AG10803 (cell line): ENCODE measurements at places on chromosomes 7 and 10.

DNA sequence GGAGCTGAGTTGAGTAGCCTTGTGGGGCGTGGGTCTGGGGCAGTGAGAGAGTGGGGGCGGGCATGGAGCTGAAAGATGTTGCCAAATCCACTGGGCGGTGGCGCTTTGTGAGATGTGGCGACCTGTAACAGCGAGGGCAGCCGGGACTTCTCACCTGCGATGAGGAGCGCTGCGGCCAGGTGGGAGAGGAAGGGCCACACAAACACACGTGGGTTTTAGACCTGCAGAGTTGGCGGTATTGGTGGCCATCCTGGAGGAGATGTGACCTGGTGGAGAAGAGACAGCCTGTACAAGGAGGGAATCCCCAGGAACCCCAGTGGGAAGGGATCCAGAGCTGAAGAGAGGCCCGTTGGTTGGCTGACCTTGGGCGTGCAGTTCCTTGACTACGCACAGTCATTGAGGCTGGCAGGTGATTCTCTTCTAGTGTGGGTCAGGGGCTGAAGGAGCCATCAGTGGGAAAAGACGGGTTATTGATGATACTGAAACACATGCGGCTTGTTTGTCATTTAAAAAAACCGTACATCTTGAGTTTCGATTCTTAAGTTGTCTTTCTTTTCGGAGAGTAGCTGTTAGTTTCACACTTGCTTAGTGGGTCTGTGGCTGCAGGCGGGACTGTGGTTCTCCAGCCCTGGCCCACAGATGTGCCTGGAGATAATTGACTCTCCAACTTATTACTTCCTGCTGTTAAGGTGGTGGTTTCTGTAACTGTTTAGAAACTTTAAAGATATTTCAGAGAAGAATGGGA, 2.4 kb downstream of the CHST12 start:
- peak; percentile 29 for DNase-seq

DNA sequence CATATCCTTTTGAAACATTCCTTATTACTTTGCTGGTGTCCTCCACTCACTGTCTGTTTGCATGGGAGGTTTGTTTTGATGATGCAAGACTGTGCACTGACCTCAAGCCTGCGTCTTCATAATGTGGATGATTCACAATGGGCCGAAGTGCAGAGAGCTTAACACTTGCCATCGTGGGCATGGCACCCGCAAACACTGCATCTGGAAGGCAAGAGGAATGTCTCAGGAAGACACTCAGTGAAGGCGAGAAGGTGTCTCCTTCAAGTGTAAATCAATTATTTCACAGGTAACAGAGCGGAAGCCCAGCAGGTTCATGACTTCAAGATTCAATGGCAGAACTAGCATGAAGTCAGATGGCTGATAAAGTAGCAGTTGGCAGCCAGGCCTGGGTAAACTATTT, 98.1 kb downstream of the DPY19L1 start:
- DNase-seq, result peak; percentile 31

- DNase-seq, result peak; percentile 91
These were observed 11.3 kb downstream of the GNAI1 start for GRCh38 chr7:80145780-80146422.

- peak; percentile 72 for DNase-seq
These were observed 52.6 kb upstream of the FAM180A start for GRCh38 chr7:135801045-135801693.

- no peak for DNase-seq
These were observed 112.5 kb upstream of the SKAP2 start for GRCh38 chr7:26976840-26977239.

DNA sequence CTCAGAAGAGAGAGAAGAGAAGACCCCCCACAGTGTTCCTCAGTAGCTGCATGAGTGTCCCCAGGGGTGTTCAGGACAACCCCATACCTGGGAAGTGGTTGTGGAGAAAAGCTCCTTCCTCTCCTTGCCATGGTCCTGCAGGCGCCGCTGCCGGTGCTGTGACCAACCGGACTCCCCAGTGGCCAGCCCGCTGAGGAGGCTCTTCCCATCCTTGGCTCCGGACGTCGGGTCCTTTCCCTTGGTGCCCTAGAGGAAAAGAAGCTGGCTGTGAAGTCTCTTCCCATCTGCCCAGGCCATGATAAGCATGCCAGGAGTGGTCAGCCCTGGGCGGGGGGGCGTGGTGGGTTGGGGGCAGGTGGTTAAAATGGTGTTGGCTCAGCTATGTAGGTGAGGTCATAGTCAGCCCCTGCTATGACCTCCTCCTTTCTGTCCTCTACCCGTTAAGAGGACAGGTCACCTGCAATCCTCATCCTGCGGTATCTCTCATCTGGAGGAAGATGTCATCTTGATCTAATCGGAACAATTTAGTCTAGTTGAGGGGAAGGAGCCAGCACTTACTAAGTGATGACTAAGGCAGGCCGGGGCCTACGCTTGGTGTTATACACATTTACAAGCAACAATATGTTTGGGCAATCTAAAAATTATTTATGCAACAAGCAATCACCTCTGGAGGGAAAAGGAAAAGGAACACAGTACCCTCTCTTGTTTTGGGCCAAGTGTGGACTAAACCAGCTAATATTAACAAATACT, 13.2 kb downstream of the WDR91 start:
- DNase-seq, result peak; percentile 23

DNA sequence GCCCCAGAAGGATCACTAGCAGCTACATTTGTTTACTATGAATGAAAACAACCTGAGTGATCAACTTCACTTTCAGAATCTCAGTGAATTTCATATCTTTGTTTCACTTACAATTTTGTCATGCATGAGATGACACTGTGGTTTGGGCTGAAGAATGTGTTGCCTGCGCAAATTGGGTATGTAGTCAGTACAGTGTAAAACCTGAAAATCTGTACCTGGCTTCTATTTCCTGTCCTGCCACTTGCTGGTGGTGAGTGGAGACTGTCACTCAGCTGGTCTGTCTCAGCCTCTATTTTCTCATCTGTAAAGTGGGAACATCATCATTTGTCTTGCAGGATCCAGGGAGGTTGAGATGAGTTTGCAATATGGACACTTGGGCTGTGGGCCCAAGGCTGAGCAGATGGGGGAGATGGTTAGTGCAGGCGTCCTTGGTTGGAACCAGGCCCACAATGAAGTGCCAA, 118.0 kb downstream of the WDFY4 start:
- no peak for DNase-seq

DNA sequence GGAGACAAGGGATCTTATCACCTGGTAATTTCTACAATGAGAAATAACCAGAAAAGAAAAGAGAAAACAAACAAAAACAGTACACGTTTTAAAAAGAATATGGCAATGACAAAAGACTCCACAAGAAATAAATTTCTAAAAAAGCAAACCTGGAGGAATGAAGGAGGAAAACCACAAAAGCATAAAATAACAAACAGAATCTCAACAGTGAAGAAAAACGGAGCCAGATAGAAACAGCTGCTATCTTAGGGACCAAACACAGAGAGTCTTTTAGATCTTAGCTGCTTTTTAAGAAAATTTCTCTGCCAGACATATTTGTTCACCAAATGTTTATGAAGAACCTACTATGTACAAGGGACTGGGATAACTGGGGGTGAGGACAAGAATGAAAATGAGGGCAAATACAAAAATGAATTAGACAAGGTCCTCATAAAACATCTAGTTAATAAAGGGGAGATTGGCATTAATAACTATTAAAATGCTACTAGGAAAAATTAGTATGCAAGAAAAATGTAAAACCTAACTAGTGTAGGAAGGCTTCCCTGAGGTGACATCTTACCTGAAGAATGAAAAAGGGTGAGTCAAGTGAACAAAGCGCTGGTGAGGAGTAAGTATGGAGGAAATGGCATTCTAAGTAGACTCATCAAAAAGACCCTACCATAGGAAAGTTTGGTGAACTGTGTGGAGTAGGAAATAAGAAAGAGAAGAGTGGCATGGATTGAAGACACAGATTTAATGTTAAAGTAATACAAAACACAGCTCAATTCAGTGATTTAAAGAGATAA, 34.3 kb downstream of the WASL start:
- DNase-seq, result peak; percentile 9

GRCh38 chr7:73569042-73569608, 9.3 kb downstream of the TBL2 start:
- DNase-seq, result no peak

GRCh38 chr7:106074257-106074656, 37.9 kb downstream of the SYPL1 start:
- DNase-seq, result no peak

DNA sequence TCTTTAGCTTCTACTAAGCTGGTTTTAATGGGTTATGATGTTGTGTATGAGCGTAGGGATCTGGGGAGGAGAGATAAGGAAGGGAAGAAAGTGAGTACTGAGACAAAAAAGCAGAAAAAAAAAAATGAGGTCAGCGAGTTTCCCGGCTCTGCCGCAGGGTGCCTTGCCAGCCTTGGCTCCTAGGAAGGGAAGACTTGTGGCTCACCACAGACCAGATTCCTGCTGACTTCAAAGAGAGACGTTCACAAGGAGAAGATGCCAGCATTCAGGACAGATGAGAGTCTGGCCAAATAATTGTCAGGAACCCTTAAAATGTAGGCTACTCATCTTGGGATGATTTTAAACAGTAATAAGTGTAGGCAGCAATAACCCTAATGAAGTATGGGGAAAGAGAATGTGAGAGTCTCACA, 11.4 kb upstream of the FAS start:
- peak; percentile 97 for DNase-seq

- DNase-seq, result no peak
These were observed 993.4 kb downstream of the TYW1 start for GRCh38 chr7:67990003-67990402.

- DNase-seq, result peak; percentile 73
These were observed 1.7 kb downstream of the EGFR start for GRCh38 chr7:55020466-55020871.

DNA sequence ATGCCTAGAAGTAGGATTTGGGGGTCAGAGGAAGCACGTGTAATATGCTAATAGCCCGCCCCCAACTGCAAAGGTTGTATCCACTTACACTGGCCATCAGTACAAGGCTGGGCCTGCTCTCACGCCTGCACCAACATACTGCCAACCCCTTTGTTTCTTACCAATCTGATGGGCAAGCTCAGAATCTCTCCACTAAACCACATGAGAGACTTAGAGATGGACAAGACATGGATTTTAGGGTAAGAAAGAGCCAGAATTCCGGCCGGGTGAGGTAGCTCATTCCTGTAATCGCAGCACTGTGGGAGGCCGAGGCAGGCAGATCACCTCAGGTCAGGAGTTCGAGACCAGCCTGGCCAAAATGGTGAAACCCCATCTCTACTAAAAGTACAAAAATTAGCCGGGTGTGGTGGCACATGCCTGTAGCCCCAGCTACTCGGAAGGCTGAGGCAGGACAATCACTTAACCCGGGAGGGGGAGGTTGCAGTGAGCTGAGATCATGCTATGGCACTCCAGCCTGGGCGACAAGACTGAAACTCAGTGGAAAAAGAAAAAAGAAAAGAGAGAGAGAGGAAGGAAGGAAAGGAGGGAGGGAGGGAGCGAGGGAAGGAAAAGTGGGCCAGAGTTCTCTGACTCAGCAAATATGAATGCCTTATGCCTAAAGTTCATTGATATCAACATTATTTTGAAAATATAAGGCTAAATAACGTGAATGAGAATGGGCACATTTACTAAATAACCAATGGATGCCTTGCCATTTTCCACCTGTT, 162.2 kb downstream of the SLIT1 start:
- DNase-seq, result no peak

DNA sequence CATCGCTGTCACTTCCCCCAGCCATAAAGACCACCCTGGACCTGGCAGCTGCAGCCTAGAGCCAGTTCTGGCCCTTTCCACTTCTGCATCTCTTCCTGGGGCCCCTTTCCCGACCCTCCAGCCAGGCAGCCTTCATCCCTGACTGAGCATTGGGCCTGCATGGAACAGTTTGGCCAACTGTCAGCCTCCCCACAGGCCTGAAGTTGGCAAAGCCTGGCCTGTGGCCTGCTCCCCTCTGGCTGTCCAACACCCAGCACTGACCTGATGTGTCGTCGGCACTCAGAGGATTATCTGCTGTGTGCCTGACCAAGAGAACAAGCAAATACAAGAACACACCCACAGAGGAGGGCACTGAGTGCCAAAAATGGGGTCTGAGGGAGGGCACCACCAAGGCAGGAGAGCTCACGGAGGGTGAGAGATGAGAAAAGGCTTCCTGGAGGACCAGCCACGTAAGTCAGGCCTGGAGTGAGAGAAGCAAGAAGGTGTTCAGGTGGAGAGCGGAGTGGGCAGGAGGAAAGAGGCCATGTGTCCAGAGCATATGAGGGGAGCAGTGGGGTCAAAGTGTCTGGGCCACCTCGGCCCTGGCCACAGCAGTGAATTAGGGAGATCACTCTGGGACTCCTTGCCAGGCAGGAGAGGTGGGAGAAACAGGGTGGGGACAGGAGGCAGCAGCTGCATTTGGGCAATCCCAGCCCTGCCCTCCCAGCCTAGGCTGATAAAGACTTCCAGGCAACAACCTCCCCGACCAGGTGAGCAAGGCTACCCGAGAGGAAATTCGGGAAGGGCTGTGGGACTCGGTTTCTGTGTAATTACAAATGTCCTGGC, 4.5 kb downstream of the GPRIN2 start:
- DNase-seq, result no peak

DNA sequence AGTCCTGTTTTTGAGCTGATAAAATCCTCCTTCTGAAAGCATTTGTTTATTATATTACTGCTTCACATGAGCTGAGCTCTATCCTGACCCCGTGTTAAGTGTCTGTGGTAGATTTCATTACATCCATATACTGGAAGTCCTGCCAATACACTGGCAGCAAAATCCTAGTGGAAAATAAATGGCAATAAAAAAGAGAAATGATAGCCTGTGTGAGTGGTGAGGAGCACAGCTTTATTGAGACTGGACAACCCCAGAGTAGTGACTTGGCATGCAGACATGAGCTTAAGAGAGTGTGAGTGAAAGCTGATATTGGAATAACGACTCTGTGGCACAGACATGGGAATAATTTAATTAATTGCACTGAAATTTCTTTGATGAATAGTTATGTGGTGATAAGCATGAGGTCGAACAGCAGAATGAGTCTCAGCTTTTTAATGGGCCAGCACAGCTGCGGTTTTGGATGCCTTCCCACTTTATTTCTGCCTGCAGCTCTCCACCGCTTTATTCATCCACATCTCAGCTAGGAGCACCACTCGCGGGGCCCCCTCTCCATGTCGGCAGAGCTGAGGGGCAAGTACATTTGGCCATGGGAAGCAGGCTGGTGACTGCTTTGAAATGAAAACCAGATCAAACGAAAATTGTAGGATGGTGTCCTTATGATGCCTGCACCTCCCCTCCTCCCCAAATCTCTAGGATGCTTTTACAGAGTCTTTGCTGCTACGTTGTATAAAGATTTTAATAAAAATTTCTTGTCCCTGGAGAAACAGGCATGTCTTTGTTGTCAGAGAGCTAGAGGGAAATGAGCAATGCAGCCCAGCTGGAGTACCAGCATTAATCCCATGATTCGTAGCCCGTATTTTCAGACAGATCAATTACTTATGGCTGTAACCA, 494.3 kb downstream of the AUTS2 start:
- peak; percentile 76 for DNase-seq

GRCh38 chr10:14084875-14085274, 245.8 kb downstream of the FRMD4A start:
- no peak for DNase-seq
